ENCODE measurements at places on chromosomes 13 and 19.

- no peak for DNase-seq
These were observed 1750.7 kb upstream of the PCDH20 start for GRCh38 chr13:63166345-63166744.

GRCh38 chr19:15516363-15516762, 8.0 kb downstream of the CYP4F22 start:
- DNase-seq, result no peak

- DNase-seq, result no peak
These were observed 13.2 kb downstream of the TLE5 start for GRCh38 chr19:3049089-3049488.

DNA sequence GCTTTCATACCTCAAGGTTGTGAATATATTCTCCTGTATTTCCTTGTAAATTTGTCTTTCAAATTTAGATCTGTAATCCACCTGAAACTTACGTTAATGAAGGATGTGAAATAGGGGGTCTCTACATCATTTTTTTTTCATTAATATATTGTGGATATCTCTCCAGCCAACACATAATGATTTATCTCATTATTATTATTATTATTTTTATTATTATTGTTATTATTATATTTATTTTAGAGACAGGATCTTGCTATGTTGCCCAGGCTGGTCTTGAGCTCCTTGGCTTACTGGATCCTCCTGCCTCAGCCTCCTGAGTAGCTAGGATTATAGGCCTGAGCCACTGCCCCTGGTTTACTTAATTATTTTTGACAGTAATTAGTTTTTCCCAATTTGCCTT, 4.3 kb upstream of the LIPE start:
- DNase-seq, result no peak

DNA sequence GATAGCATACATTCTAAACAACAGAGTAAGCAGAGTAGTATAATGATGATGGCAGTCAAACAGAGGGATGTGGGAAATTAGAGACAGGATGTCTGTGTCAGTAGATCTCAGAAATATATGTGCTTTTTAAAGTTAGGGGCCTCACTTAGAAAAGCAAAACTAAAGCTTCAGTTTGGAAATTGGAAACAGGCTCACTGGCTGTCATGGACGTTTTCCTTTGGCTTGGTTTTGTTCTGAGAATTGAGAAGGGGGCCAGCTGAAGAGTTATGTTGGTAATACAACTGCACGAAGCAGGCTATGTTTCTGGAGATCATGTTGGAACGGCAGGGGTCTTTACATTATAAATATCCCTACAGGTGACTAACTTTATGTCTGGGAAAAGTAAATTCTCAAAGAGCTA, 261.3 kb downstream of the LMO7 start:
- no peak for DNase-seq

DNA sequence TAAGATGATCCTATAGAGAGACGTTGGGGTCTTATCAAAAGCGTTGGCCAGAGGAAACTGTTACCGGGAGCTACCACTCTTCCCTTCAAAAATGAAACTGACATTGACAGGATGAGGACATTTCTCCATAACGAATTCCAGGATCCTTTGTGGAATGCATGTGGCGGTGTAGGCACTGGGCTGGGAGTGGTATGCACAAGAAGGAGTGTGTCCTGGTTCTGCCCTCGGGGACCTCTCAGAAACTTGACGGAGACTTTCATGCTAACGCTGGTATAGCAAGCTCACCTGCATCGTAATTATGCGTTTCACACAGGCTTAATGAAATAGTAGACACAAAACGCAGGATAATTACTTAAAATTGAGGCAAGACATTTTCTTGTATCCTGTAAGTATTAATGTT, 441.1 kb downstream of the FGF9 start:
- no peak for DNase-seq

DNA sequence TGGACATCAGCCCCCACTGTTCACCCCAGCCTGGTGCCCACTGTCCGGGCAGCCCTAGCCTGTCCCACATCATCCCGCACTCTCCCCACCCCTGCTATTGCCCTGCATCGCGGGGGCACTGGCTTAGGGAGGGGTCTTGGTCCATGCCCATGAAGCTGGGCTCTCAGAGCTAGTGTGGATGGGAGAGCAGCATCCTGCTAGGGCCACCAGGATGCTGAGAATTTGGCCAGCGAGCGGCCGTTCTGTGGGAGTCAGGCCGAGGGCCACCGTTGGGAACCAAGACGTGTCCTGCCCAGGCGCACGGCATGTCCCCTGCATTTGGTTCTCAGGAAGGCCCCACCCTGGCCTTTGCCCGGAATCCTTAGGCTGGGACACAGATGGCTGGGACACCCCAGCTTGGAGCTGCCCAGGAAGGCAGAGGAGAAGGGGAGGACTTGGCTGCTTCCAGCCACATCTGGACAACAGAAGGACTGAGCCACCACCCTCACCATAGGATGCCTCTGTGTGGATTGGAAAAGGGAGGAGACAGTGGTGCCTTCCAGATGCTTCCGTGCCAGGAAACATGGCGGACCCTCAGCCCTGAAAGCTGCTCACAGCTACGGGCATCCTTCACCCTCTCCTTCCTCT, 14.6 kb downstream of the ADGRE5 start:
- no peak for DNase-seq

DNA sequence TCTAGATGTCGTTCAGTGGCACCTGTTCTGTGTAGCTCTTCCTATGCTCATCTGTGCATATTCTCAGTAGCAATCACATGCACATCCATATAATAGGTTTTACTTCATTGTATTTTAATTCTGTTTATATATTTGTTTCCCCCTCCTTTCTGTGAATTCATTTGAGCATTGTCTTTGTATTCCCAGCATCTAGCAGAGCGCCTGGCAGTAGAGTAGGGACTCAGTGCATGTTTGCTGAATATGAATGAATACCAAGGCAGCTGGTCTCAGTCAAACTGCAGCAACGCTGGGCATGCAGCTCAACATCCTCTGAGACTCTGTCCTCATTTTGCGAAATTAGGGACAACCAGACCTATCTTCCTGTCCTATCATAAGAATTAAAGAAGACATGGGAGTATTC, 330.1 kb downstream of the SPRY2 start:
- no peak for DNase-seq

GRCh38 chr19:45078390-45079062, 534 bp upstream of the GEMIN7 start:
- DNase-seq, result no peak

- DNase-seq, result no peak
These were observed 73.0 kb downstream of the ZNF100 start for GRCh38 chr19:21694171-21694906.

GRCh38 chr19:4138445-4138844, 14.5 kb upstream of the MAP2K2 start:
- no peak for DNase-seq

GRCh38 chr19:41218615-41219507, at the start of gene AXL:
TSS of gene AXL (plus strand) at chr19:41219223. CDS start at chr19:41219393, 170 bp downstream.
- DNase-seq, result no peak

GRCh38 chr19:37963190-37963936, 56.4 kb downstream of the SIPA1L3 start:
- DNase-seq, result no peak

GRCh38 chr13:106522112-106522705, 13.3 kb downstream of the EFNB2 start:
- DNase-seq, result no peak

- DNase-seq, result no peak
These were observed 509 bp downstream of the TPP2 start for GRCh38 chr13:102597029-102597961.

GRCh38 chr13:110415669-110416068, 108.6 kb downstream of the COL4A2 start:
- DNase-seq, result no peak

GRCh38 chr19:29583196-29583999, 22.7 kb upstream of the POP4 start:
- DNase-seq, result no peak

DNA sequence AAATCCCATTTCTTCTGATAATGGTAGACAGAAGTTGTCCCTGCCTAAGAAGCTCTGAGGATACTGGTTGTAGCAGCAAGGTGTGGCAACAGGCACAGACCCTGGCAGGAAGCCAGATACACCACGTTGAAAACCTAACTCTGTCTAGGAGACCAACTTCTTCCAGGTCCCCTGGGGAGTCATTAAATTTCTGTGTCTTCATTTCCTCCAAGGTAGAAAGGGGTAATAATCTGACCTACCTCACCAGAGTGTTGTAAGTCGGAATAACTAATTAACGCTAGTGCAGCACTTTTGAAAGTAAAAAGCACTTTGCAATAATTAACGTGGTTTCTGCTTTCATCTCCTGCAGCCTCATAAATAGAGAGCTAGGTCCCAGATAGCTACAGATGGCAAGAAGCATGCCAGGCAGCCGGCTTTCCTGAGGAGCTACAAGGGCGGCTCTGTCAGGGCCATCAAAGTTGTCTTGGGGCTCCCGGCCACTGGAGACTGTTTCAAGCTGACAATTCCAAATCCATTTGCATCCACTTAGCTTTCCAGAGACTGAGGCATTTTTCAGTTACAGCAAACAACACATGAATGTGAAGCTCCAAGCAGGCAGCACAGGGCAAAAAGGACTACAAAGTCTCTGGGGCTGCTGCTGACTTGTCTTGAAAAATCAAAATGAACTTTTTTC, 176.2 kb downstream of the FOXO1 start:
- DNase-seq, result no peak

DNA sequence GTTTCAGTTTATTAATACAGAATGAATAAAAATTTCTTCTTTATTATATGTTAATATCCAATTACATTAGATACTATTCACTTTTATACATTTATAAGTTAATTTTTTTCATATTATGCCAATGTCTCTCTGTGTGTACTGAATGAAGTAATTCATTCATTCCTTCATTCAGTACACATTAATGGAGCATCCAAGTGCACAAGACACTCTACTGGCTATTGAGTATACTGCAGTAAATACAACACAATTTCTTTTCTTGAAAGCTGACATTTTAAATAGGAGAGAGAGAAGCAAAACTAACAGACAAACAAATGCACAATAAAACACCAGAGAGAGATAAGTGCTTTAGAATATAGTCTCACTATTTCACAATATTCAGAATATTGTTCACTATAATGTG, 1038.3 kb upstream of the SPRY2 start:
- DNase-seq, result no peak

DNA sequence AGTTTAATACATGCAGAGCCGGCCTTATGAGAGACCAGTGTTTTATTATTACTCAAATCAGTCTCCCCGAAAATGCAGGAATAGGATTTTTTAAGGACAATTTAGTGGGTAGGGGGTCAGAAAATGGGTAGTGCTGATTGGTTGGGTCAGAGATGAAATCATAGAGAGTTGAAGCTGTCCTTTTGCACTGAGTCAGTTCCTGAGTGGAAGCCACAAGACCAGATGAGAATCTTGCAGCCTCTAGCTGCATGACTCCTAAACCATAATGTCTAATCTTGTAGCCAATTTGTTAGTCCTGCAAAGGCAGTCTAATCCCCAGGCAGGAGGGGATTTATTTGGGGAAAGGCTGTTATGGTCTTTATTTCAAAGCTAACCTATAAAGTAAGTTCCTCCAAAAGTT, 1163.9 kb downstream of the DIAPH3 start:
- DNase-seq, result no peak

DNA sequence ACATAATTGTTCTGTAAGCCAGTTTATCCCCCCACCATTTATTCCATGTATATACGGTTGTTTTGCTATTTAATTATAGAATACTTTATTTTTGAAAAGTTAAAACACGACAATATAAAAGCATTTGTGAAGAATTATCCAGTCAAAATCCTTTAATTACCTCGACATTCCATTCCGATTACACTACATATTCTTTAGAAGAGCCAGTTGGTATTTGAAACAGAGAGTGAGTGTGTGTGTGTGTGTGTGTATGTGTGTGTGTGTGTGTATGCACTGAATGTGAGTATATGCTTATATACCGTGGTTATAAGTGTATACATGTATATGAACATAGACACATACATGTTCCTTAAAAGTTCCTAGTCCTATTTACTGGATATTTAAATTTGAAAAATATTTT, 87.8 kb upstream of the KLF5 start:
- DNase-seq, result no peak

- no peak for DNase-seq
These were observed 49.6 kb downstream of the MYO9B start for GRCh38 chr19:17125062-17125727.

DNA sequence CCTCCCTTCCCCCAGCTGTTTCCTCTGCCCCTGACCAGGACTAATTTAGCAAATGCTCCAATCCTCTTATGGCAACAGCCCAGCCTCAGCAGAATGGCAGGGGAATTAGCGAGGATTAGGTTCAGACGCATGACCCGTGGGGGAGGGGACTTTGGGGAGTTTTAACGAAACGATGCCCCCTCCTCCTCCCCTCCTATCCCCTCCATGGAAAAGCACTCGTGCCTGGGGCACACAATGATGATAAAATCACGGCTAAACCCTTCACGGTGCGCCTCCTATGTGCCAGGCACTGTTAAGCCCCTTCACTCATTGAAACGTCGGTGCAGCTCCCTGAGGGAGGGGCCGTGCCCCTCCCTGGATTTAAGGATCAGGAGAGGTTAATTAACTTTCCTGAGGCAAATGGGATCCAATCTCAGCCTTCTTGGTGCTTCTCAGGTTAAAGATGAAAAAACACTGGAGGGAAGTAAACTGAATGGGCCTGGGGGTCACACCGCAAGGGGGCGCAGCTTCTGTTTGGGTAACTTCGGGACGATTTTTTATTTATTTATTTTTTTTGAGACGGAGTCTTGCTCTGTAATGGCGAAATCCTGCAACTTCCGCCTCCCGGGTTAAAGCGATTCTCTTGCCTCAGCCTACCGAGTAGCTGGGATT, 10.1 kb upstream of the TPRX2 start:
- peak; percentile 20 for DNase-seq

DNA sequence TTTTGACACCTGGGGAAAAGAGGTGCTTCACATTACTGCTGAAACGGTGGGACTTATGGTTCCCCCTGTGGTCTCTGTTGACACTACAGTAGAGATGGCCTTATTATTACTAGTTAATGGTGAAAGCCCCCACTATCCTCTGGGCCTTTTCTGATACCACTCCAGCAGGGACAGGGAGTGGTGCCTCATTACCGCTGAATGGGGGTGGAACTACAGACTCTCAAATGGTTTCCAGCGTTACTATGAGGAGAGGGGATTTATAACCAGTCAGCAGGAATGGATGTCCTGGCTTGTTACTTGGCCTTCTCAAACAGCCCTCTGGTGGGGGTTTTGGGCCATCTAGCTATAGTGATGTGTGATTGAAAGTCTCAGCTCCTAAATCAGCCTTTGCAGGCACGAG, 96.7 kb upstream of the DIAPH3 start:
- DNase-seq, result no peak

- no peak for DNase-seq
These were observed 335.7 kb downstream of the RFC3 start for GRCh38 chr13:34153428-34154180.

GRCh38 chr19:27758626-27759505, 1454.1 kb downstream of the UQCRFS1 start:
- no peak for DNase-seq

GRCh38 chr19:42088471-42089190, 12.7 kb downstream of the ZNF574 start:
- no peak for DNase-seq

DNA sequence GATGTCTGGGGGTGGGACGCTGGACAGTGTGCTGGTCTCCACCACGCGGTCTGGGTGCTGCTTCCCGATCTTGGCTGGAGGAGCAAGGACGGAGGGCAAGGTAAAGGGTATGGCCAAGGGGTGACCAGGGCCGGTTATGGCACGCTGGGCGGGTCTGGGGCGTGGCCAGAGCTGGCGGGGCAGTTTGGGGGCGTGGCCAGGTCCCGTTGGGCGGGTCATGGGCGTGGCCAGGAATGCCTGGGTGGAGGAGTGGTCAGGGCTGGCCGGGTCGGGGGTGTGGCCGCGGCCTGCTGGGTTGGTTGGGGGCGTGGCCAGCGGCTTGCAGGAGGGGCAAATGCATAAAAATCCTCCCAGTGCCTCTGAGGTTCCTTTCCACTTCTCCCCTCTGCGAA, 19.2 kb downstream of the GPX4 start:
- DNase-seq, result no peak
